Stimulated activated naive CD4-positive, alpha-beta T cell treated with Interleukin-2 at 50 U/mL for 16 hours (primary cell): ENCODE measurements at places on chromosomes 1 and 21.

DNA sequence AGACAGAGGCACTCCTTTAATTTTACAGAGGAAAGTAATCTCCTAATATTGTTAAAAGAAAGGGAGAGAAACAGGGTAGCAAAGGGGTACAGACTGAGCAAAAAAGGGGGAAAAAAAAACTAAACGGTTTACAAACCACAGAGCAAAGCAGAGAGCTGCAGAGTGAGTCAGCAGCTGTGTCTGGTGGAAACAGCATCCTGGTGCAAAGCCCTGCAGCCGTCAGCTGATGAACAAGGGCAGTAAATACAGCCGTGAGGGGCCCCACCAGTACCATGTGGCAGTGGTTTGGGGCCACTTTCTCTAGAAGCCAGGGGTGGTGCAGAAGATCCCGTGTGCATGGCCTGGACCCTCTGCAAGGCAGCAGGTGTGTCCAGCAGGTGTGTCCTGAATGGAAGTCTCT is 111.3 kb downstream of the ERG start:
- no peak for DNase-seq

DNA sequence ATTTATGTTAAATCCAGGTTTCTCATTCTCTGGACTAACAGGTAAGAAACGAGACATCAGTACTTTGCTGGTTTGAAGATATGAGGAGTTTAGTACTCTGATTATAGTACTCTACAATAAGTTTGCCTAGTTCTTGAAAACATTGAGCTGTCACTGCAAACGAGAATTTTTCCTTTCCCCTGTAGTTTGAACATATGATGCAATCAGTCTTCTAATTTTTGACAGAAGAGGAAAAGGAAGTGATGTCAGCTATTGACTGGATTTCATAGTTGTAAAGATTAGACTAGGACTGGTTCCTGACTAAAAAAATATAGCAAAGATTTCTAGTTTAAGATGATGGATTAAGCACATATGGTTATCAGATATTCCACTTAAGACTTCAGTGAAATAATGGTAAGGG is 461.9 kb downstream of the LRRIQ3 start:
- DNase-seq: no peak

- DNase-seq: no peak
These were observed 23.2 kb downstream of the MYBPH start for GRCh38 chr1:203152158-203153034.

- DNase-seq: no peak
These were observed 64.1 kb upstream of the TMPRSS2 start for GRCh38 chr21:41571938-41572510.

- DNase-seq: no peak
These were observed 43.3 kb downstream of the PAX7 start for GRCh38 chr1:18673976-18674375.

GRCh38 chr1:229756666-229757065 is 130.6 kb downstream of the URB2 start:
- DNase-seq: no peak

- no peak for DNase-seq
These were observed 35.6 kb upstream of the POU2F1 start for GRCh38 chr1:167185062-167185461.

DNA sequence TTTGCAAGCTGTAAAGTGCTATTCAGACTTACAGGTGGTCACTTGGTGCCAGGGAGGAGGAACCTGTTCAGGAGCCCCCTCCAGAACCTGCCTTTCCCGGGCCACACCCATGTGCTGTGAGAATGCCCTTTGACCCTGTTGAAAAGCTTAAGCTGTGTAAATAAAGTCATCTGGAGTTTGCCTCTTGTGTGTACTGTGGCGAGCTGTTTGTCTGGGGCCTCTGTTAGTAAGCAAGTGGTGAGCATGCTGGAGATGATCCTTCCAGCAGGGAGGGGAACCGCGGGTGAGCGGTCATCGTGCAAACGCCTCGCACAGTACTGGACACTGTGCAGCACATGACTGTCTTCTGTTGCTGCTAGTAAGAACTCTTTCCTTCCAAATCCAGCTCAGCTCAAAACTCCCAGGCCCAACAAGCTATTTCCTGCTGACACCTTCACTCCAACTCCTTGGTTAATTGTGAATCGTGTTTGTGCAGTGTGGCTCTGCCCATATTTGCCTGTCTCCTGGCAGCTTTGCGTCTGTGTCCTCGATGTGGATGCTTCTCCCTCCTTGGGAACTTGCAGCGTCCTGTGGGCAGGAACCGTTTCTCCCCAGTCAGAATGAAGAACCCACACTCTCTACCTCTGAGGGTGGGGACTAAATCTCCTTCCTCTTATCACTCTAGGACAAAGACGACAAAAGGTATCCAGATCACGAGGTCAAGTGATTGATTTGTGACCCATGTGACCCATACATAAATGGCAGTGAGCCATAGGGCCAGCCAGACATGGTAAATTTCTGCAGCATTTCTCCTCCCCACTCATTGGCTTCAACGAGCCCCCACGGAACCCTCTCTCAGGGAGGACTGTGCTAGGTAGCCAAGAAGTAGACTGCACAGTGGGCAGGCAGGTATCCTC is 13.9 kb upstream of the BTG2 start:
- no peak for DNase-seq

- no peak for DNase-seq
These were observed 870 bp downstream of the STRIP1 start for GRCh38 chr1:110035236-110035752.

DNA sequence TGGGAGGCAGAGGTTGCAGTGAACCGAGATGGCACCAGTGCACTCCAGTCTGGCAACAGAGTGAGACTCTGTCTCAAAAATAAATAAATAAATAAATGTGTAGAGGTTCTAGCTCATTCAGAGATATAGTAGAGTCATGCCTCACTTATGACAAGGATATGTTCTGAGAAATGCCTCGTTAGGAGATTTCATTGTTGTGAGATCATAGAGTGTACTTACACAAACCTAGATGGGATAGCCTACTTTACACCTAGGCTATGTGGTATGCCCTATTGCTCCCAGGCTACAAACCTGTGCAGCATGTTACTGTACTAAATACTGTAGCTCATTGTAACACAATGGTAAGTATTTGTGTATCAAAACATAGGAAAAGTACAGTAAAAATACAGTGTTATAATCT is 155.3 kb upstream of the JUN start:
- no peak for DNase-seq

GRCh38 chr1:18079941-18080735 is 27.5 kb upstream of the IGSF21 start:
- no peak for DNase-seq

DNA sequence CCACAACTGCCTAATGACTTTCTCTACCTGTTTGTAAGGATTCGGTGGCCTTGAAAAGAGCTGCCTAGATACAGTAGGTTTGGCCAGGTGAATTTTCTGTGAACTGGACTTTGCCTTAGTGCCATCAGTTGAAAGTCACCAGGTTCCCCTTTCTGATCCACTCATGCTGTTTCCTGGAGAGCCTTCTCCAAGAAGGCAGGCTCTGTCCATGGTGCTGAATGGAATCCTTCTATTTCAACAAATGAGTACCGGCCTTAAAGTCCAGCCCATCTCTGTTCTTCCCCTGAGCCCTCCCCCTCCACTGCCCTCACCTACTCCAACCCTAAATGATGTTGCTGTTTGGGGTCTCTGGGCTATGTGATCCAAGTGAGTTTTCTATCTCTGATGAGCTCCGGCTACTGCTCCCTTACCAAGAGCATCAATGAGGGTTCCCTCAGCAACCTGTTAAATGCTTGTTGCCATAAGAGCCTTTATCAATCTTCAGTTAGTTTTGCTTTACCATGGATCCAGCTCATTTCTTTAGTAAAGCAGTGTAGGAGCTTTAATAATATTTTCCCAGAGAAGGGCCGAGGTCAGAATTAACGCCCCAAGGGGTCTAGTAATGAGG is 500.4 kb downstream of the PTPRU start:
- DNase-seq: no peak

GRCh38 chr1:230293390-230293700 is 132.8 kb downstream of the PGBD5 start:
- DNase-seq: no peak

- DNase-seq: no peak
These were observed 12.0 kb downstream of the NCMAP start for GRCh38 chr1:24567792-24568388.

- peak; percentile 95 for DNase-seq
These were observed 33.0 kb upstream of the MGST3 start for GRCh38 chr1:165597883-165598675.

GRCh38 chr1:206427291-206427690 is 43.0 kb upstream of the IKBKE start:
- no peak for DNase-seq

DNA sequence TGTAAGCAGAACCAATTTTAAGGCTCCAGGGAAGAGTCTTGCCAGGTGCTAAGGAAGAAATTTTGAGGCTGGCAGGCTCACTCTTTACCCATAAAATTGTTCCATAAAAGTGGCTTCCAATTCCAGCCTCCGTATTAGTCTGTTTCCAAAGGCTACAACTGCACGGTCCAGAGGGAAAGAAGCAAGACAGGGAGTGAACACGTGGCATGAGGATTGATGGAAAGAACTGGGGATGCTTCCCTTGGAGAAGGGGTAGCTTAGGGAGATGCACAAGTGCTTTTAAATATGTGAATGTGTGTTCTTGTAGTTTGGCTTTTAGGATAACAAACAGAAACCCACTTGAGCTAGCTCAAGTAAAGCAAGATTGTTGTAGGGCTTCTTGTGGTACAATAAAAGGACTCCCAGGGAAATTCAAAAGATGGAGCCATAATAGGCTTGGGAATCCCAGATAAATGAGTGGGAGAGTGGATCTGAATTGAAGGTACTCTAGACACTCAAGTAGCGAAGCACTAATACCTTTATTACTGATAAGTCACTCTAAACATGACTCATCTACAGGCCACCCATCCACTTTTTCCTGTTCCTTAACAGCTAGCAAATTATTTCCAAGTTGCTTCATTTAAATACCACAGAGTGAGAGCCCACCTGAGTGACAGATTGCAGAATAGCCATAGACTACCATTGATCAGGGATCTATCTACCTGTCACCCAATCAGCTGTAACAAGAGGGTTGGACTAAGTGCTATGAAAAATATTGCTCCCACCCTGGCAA is 34.8 kb upstream of the NPL start:
- no peak for DNase-seq

- no peak for DNase-seq
These were observed 160.5 kb downstream of the PDE4B start for GRCh38 chr1:65953170-65953569.

DNA sequence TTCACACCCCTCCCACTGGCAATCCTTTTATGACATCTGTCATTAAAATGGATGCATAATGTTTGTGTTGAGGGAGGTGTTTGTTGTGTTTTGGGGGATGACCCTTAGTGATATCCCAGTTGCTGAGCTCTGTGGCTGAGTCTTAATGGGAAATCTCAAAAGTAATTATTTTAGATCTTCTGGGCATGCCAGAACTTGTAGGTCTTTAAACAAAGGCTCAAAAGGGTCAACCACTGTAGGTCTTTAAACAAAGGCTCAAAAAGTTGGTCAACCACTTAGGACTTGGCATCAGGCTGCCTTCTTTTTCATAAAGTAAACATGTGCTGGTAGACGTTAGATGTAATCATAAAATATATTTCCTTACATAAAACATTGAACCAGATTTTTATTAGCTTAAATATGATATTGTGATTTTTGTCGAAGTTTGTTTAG is 78.0 kb downstream of the CDC14A start:
- DNase-seq: no peak

DNA sequence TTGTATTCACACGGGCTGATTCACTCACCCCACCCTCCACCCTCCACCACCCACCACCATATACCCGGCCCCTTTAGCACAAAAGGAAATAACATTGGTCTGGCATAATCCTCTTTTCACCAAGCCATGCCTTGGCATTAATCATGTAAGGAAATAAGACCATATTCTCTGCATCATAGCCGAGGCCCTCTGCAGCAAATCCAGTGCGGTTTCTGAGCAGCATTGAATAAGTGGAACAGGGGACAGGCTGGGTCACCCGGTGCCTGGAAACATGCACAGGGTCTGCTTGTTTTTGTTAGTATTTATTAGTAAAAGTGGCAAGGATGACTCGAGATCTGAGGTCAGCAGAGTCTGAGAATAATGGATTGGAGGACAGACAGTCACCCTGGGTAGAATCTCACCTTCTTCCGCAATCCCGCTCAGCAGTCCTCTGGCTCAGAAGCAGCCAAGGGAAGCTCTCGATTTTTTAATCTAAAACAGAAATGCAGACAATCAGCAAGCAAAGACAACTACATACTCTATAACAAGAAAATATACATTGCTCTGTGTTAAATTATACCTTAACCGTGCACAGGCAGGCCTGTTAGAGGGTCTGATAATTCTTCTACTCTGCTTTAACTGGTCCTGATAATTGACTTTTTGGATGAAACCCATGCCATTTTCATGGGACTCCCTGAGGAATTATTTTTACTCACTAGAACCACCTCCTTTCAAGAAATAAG is 52.4 kb upstream of the CDC42BPA start:
- DNase-seq: no peak

GRCh38 chr1:1910651-1911331 is 4.3 kb upstream of the CALML6 start:
- no peak for DNase-seq

DNA sequence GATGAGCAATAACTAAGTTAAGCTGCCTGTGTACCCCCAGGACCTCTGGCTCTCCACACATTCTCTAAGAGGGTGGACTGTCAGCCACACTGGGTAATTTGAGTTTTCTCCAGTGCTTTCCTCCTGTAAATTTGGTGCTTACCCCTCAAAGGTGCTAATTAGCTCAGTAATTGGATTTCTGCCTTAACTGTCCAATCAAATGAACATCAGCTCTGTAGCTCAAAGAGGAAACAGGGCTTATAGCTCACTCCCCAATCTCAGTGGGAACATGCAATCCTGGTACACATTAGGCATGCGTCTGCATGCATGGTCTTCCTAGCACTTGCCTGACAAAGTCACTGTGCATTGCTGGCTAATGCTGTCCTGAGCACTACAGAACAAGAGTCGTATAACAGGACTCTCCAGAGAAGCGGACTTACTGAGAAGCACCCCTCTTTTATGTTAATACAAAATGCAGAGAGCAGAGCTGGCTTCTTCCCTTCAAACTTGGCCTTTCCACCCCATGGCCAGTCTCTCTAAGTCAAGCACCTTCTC is 110.1 kb downstream of the NTPCR start:
- no peak for DNase-seq

DNA sequence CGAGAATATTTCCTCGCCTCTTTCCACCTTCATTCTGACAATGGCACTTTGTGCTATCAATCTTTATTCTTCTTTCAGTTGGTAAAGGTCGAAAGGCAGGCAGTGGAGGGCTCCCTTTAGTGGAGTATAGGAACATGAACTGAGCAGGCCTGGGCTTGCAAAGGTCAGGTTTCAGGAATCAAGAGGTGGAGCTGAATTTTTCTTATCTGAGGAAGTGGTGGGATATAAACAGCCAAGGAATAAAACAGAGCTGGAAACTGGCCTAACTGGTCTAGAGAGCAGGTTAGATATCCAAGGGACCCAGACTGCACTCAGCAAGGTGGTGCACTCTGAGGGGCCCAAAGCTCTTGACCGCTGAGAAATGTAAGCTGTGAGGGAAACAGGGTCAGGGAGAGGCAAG is 99.1 kb downstream of the PLA2G4A start:
- DNase-seq: no peak

GRCh38 chr21:44303490-44303981 is 3.7 kb downstream of the PFKL start:
- DNase-seq: no peak
